ENCODE measurements at places on chromosomes 4 and X.

DNA sequence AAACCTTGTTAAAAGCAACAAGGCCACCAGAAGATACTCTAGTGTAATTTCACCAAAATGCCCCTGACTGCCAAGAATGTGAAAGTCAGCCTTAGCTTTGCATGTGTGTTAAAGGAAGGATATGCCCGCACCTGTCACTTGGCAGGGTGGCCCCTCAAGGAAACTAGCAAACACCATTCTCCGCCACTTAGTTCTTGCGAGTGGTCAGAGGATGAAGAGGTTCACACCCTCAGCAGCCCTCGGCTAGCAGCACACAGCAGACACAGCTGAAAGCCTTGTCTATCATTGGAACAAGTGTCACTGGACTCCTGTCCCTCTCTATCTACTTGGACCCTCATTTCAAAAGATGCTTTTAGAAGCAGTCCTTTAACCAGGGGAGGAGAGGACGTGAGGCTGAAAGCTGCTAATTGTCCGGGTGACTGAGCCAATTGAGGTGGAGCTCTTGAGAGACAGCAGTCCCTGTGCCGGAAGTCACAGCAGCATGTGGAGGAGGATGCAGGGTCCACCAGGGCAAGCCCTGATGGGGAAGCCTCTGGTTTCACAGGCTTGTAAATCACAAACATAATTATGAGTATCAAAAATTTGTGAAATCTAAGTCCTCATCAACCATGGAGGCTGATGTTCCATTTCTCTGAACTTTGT lies 18.0 kb downstream of the HHIP start:
- no peak for DNase-seq

GRCh38 chrX:135416546-135416945 lies 5.2 kb upstream of the SMIM10L2A start:
- no peak for DNase-seq

DNA sequence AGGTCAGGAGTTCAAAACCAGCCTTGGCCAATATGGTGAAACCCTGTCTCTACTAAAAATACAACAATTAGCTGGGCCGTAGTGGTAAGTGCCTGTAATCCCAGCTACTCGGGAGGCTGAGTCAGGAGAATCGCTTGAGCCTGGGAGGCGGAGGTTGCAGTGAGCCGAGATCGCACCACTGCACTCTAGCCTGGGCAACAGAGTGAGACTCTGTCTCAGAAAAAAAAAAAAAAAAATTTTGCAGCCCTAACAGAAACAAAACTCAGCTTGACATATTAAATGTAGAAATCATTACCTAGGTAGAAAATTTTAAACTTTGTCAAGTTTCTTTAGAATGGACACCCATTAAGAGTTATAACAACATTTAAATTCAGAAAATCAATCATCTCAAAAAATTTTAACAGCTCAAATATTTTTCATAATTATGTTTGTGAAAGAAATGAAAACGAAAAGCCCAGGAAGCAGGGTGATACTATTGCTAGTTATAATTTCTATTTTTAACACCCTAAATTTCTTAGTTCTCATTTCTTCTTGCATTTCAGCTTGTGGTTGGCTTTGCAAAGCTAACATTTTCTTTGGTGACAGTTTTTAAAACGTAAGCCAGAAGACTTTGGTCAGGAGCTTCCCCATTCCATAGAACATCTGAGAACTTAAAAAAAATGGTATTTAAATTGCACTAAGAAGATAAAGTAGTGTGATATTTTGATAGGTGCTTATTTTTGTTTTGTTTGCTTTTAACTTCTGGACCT lies 33.3 kb upstream of the RBBP7 start:
- no peak for DNase-seq

DNA sequence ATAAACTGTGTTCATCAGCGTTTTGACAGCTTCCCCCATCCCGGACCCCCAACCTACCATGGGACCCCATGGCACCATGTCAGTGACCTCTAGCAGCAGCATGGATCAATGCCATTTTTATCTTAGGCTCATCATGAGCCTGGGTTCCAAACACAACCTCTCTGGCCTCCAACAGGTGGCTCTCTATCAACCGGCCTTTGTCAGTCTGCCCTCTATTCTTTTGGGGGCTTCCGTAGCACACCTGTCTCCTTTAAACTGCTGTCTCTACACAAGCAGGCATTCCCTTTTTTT lies 721 bp upstream of the TMEM150C start:
- DNase-seq: no peak

DNA sequence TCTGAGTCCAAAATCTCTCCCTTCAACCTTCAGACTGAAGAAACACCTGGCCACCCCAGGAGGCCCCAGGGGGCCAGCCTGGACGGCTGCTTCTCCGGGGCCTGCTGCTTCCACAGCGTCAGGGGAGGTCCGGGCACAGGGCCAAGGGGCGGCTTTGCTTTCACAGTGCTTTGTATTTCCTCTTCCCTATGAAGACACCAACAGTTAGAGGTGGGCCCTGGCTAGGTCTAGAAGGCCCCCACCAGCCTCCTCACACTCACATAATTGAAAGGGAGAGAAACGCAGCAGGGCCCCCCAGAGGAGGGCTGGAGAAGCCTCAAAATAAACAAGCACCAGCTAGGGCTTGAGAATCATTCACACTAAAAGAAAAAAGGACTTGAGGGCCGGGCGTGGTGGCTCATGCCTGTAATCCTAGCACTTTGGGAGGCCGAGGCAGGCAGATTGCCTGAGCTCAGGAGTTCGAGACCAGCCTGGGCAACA lies 17.8 kb downstream of the SCD5 start:
- peak; percentile 74 for DNase-seq

DNA sequence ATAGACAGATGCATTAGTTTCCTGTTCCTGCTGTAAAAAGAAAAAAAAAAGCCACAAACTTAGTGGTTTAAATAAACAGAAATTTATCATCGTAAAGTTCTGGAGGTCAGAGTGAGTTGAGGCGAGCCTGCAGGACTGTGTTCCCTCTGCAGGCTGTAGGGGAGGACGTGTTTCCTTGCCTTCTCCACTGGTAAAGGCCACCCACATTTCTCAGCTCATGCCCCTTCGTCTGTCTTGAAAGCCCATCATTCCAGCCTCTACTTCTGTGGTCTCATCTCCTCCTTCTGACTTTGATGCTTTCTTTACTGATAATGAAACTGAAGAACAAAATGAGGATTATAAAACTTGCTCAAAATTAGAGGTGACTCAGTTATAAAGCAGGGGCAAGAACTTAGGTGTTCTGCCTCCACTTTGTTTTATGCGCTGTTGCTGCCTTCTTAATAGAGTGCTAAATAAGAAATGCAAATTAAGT lies 143.0 kb downstream of the STIM2 start:
- DNase-seq: no peak

DNA sequence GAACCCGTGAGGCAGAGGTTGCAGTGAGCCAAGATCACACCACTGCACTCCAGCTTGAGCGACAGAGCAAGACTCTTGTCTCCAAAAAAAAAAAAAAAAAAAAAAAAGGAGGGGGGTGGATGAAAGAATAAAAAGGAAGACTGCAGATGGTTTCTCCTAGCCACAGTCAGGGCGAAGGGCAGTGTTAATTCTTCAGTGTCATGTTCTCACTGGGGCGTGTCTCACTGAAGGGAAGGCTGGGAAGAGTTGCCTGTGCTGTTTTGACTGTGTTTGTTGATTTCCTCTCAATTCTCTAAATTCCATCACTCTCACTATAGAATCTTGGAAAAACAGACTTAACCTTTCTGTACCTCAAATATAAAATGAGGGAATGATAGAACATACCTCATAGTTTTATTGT lies 71.6 kb upstream of the DHX15 start:
- no peak for DNase-seq

DNA sequence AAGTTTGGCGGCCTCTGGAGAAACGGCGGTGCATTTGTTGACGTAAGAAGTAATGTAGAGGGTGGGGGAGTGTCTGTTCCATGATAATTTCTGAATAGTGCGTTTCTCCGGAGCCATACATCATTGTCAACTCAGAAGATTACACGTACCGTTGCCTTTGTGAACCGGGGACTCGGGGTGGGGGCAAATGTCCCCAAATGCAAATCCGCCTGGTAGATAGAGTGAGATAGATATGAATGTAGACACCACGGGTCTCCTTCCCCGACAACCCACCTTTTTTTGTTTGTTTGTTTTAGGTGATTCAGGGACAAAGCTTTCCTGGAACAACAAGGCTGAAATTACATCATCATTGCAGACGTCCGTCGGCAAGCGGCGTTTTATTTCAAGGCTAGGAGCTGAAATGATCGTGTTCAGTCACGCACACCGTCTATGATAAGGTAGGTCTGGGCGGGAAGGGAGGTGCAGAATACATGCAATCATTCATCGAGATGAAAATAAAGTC lies 96.0 kb upstream of the PPP2R3B start:
- no peak for DNase-seq

DNA sequence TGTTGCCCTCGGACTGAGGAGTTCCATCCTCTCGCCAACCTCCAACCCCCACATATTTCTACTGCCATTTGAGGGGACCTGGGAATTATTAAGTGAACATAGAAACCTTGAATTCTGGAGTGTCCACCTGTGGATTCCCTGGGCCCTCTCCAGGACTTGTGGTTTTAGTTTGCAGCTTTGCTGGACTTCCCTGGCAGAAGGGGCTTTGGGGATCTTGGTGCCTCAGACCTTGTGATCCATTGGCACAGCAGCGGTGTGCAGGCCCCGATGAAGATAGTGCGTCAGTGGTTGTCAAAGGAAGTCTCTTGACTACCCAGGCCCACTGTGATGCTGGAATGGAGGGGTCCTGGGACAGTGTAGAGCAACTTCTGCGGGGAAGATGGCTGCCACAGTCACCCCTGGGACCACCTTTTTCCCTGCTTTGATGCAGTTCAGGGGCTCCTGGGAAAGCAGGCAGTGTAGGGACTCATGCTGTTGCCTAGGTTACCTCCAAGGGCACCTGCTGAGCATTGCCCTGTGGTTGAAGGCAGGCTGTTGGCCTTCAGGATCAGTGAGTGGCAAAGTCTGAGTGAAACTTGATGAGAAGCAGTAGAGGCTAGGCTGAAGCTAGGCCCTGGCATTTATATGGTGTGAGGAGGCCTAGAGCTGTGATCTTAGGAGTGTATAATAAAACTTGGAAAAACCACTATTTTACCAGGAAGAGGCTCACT lies 2.2 kb downstream of the SLC16A2 start:
- DNase-seq: no peak
